ENCODE measurements at places on chromosomes 12 and 14. TPM values are rescaled to one million over a fixed set of nuclear protein-coding genes. Genes with fewer than 3 reads are reported as not detected.

DNA sequence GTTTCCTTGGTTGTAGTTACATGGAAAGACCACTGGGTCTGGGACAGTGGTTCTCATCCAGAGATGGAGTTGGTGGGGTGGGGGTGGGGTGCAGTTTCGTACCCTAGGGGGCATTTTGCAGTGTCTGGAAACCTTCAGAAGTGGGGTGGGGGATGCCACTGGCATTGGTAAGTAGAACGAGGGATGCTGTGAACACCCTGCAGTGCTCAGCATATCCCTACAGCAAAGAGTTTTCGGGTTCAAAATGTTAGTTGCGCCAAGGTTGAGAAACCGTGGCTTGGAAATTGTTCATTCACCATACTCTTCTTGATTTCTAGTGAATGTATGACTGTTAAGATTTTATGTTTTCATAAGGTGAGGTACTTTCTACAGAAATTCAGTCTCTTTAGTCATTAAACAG lies 28.7 kb downstream of the TRAF3 start:
- no peak for DNase-seq

GRCh38 chr12:113248842-113249435 lies 27.7 kb downstream of the TPCN1 start:
- DNase-seq: no peak

DNA sequence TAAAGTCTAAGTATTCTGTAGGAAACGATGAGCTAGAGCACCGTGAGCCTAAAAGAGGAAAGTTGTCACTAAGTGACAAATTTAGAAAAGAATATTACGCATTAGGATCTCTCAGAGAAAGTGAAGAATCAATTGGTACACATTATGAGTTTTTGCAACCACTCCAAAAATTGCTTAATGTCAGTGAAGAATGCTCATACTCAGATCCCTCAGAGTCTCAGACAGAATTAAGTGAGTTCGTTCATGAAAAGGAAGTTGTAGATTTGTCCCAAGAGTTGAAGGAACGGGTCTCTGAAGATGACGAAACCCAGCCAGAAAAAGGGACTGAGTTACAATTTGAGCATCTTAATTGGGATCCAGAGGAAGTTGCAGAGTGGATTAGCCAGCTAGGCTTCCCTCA lies 1.5 kb downstream of the SAMD15 start:
- DNase-seq: no peak

DNA sequence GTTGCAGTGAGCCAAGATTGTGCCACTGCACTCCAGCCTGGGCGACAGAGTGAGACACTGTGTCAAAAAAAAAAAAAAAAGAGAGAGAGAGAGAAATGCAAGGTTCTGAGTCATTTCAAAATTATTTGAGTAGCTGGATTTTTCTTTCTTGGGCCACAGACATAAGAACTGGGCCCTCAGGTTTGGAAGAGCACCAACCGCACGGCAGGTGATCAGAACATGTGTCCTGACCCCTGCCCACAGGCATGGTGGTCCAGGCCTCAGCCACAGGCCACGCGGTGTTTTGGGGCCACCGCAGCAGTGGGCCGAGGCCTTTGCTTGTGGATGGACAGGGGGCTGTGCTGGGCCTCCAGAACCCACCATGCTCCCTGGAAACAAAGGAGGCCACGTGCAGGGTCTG lies 126.7 kb downstream of the CALM1 start:
- no peak for DNase-seq

DNA sequence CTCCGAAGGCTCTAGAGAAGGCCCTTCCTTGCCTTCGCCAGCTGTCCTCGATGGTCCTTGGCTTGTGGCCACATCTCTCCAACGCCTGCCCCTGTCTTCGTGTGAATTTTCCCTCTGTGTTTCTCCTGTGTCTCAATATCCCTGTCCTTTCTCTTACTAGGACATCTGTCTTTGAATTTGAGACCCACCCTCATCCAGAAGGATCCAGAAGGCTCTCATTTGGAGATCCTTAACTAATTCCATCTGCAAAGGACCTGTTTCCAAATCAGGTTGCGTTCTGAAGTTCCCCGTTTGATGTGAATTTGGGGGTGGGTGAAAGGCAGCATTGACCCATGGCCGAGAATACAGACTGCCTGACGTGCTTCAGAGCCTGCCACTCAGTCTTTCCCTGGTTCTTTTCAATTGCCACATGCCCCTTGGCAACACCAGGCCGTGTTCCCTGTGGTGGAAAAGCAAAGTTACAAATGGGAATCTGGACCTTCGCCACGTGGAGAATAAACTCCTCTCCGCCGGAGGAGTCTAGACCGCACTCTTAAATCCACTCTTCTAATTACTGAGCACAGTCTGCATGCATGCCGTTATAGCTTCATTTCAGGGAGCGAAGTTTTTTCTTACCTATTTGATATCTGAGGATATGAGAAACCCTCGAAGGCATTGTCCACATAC lies 158.8 kb downstream of the TMEM132C start:
- no peak for DNase-seq

DNA sequence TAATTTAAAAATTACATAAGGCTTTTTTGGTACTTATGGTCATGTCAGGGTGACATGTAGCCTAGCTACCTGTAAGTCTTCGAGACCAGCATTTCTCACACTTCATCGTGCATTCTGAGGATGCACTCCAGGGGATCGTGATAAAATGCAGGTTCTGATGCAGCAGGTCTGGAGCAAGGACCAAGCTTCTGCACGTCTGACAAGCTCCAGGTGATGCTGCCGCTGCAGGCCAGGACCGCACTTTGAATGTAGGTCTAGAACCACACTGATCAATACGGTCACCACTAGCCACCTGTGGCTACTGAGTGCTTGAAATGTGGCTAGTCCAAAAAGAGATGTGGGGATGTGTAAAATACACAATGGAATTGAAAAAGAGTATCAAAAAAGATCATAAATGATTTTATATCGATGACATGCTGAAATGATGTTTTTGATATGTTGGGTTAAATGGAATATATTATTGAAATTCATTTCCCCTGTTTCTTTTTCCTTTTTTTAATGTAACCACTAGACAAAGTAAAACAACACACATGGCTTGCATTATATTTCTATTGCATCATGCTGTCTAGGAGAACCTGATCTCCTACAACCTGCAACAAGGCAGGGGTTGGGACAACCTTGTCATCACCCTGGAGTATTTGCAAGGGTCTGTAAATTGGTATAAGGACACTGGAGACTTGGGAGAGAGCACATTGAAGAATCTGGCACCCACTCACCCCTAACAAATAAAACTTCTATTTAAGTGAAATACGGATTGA lies 142.4 kb downstream of the DPF3 start:
- DNase-seq: no peak

DNA sequence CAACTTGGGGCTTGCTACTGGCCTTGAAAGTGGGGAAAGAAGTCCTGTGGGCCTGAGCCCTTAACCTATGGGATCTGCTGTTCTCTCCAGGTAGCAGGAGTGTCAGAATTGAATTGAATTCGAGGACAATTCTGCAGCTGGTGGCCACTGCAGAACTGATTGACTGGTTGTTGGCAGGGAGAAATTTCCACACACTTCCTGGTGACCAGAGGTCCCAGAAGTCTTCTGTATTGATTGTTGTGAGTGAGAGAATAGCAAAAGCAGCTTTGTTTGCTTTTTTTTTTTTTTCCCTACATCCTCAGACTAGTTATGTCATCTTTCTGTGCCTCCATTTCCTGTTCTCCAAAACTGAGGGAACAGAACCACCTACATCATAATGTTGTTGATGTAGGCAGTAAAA lies 64.1 kb downstream of the PRICKLE1 start:
- no peak for DNase-seq

The ZNF219 gene
- total RNA-seq: 15.5 TPM

The TMTC1 gene
- total RNA-seq: not detected

All from OCI-LY7 (cell line).